ENCODE measurements at places on chromosomes 6 and 20.
A peak's percentile ranks its signal among the peaks of the same experiment; 100 is the strongest.

- no peak for DNase-seq
These were observed 54.4 kb upstream of the GTSF1L start for GRCh38 chr20:43781215-43781614.

DNA sequence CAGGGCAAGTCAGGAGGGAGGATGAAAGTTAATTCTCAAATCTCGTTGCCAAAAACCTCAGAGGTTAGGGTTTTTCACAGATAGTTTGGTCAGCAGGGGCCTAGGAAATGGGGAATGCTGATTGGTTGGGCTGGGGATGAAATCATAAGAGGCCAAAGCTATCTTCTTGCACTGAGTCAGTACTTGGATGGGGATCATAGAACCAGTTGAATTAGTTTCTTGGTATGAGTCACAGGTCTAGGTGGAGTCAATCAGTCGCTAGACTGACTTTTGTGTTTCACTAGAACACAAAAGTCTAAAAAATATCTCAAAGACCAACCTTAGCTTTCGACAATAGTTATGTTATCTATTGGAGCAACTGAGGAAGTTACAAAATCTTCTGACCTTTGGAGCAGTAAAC is 368.5 kb downstream of the TBC1D32 start:
- no peak for DNase-seq

- DNase-seq, result no peak
These were observed 24.2 kb downstream of the PRPH2 start for GRCh38 chr6:42698217-42698616.

DNA sequence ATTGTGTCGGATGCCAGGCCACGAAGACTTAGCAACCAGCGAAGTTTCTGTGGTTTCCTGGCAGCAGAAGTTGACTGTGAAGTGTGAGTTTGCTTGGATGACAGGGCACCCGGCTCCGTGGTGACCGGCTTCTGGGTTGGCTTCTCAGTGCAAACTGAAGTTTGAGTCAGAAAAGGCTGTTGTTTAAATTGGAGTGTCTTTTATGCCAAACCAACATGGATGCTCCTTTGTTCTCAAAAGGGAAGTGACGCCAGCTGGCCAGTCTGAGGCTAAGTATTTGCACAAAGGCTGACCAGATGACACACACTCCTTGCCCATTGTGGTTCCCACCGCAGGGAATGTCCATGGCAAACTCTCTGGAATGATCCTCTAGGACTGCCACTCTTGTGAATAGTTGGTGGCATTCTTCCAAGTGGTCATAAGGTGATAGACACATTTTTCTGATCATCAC is 164.8 kb upstream of the QKI start:
- DNase-seq, result no peak

DNA sequence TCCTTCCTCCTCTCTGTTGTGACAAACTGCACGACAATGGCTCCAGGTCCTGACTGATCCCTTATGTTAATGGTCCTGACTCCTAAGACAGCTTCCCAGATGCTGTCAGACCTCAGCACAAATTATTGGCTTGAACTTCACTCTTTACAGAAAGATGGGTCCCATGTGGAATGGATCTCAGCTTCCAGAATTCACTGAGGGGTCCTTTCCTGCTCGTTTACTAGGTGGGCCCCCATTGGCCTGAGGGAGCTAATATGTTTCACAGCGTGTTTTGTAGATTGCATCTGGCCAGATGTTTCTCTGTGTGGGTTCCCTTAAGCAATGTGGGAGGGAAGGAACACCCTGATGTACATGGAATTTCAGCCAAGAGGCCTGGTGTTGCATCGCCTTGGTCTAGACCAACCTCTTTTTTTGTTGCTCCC is 826.6 kb downstream of the MAFB start:
- no peak for DNase-seq

GRCh38 chr6:12842114-12842513 is 125.5 kb downstream of the PHACTR1 start:
- no peak for DNase-seq

GRCh38 chr20:34324541-34324940 is 21.4 kb upstream of the AHCY start:
- no peak for DNase-seq

DNA sequence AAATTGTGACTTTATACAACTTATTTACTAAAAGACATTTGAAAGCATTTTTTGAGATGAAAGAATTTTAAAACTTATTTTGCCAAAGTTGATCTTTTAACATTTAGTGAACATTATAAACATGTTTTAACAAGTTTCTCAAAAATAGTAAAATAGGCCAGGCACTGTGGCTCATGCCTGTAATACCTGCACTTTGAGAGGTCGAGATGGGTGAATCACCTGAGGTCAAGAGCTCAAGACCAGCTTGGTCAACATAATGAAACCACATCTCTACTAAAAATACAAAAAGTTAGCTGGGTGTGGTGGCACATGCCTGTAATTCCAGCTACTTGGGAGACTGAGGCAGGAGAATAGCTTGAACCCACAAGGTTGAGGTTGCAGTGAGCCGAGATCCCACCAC is 78.6 kb downstream of the CLVS2 start:
- DNase-seq, result no peak

DNA sequence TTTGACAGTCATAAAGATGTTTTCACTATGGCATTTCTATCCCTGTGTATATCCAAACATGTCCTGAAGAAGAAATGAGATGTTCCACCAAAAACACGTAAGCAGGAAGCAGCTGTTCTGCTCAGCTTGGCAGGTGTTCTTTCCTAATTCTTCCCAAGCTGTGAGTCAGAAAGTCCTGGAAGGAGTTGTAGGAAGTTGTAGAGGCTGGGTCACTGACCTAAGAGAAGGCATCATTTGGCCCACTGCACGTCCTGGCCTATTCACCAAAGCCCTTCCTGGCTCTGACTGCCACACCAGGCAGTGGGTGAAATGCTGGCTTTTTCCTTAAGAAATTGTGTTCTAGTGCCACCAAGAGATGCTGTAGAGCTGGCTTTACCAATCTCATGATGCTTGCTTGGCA is 40.3 kb downstream of the STX11 start:
- peak; percentile 28 for DNase-seq

GRCh38 chr6:89483111-89483720 is 50.3 kb downstream of the ANKRD6 start:
- no peak for DNase-seq

GRCh38 chr6:135870722-135871121 is 19.2 kb downstream of the PDE7B start:
- DNase-seq, result no peak

GRCh38 chr20:38842558-38842981 is 37.1 kb downstream of the PPP1R16B start:
- DNase-seq, result no peak

- DNase-seq, result peak; percentile 34
These were observed 46.7 kb downstream of the CD2AP start for GRCh38 chr6:47524136-47524845.

DNA sequence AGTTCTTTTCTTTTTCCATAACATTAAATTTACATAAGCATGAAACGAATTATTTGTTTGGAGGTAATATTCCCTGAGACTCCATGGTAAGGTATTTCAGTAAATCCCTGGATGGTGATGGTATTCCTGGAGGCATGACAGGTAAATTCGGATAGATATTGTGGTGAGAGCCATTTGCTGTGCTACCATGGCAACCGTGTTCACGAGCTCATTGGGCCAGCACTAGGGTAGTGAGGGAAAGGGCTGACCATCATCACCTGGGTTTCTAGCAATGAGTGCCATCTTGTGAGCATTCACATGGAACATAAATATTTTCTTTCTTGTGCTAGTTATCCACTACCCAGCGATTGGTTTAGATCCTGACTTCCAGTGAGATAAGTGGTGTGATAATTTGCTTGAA is 51.9 kb upstream of the GNRH2 start:
- DNase-seq, result no peak

- DNase-seq, result no peak
These were observed 57.9 kb upstream of the SSTR4 start for GRCh38 chr20:22977047-22977785.

- no peak for DNase-seq
These were observed 185.5 kb upstream of the AKAP12 start for GRCh38 chr6:151054306-151054705.

DNA sequence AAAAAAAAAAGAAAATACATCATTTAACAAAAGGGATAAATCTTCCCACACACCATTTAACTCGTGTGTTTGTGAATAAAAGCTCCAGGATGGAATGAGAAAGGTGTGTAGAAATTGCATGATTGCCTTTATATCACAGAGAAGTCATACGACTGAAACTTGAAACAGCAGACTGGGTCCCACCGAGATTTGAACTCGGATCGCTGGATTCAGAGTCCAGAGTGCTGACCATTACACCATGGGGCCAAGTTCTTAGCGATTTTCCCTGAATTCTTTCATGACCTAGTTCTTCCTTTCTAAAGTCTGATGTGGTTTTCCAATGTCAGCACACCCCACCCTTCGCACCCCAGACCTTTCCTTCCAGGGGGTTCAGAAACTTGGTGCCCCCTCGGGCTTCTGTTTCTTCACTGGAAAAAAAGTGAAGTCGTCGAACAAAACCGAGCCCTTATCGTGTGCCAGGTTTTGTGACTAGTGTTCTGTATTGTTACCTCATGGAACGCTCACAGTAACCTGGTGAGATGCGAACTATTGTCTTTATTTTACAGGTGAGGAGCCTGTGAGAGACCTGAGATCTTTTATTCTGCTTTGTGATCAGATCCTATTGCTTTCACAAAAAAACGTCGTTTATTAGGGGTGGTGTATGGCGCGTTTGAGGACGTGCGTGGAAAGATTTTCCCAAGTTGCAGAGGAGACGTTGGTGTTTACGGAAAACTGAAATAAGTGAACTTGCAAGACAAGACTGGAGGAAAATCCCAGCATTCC is 120.8 kb downstream of the OR2B2 start:
- peak; percentile 70 for DNase-seq

DNA sequence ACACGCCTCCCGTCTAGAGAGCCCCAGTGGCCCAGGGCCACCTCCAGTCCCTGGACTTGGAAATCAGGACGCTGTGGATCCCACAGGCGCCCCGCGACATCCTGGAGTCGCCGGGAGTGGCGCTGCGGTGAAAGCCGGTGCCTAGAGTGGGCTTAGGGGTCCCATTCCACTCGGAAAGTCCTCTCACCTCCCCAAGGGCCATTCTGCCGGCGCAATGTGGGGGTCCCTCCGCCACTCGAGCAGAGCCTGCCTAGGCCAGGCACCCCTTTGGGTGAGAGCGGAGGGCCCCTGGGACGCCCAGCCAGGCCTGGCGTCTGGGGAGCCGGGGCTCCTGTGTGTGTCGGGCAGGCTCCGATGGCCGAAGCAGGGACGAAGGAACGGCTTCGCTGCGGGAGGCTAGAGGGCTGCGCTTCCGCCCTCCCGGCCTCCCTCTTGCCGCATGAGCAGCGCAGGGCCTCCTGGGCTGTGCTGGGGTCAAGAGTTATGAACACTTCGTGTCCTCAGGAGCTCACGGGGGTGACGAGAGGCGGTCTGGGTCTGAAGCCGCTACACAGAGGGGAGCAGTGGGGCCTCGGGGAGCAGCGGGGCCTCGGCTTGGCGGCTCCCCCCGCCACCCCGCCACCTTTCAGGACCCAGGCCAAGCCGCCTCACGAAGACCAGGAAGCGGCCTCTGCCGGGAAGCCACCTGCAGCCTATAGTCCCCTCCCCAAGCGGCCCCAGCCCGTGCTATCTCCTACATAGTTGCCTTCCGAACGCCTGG is 13.6 kb downstream of the POU3F2 start:
- no peak for DNase-seq

DNA sequence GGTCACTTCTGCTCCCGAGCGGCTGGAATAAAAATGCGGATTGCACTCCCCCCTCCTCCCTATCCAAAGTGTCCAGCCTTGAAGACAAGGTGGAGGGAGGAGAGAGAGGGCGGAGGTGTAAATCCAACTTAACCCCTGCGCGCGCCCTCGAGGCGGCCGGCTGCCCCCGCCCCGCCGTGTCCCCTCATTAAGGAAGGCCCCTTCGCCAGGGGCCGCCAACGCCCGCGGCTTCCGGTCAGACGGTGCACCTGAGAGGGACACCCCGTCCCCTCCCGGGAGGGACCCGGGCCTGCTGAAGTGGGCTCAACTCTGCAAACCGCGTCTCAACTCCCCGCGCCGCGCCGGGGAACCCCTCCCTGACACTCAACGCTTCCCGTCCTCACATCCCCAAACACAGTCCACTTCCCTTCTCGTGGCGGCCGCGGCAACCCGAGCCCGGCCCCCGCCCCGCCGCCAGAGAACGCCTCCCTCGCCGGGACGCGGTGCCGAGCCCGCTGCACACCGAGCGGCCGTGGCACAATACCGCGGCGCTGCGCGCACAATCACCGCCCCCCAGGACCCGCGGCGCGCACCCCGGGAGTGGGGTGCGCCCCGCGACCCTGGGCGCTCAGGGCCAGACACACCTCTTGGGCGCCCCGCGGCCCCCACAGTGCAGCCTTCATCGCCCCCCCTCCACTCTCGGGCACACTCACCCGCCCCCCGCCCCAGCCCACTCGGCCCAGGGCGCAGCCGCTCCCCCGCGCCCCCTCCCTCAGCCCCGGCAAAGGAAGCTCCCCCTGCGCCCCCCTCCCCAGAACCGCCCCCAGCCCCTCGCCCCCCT is 102.5 kb downstream of the NOL4L start:
- DNase-seq, result peak; percentile 52

DNA sequence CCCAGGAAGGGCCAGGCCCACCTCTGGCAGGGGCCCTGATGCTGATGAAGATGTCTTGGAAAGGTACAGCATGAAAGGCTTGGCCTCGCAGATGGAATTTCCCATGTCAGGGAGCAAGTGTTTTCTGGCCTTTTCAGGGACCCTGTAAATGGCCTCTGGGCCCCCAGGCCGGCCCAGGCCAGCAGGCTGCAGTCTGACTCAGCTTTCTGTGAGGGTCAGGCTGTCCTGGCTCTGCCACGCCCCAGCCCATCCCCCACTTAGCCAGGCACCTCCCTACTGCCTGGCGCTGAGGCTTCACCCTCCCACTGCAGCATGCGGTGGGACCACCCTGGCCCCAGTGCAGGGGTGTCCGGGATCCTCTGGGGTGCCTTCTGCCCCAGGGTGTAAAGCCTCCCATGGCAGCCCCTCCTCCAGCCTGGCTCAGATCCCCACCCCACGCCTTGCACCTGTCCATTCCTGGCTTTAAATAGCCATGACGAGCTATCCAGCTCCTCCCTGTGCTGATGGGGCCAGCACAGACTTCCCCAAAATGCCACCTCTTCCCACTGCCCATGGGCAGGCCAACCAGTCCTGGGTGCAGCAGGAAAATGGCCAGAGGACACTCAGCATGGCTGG is 35.6 kb upstream of the GATA5 start:
- no peak for DNase-seq

GRCh38 chr6:43578748-43579147 is 2.8 kb downstream of the POLH start:
- peak; percentile 29 for DNase-seq
